A549 (cell line): ENCODE measurements at places on chromosomes 1 and 21.
A peak's percentile ranks its signal among the peaks of the same experiment; 100 is the strongest.

DNA sequence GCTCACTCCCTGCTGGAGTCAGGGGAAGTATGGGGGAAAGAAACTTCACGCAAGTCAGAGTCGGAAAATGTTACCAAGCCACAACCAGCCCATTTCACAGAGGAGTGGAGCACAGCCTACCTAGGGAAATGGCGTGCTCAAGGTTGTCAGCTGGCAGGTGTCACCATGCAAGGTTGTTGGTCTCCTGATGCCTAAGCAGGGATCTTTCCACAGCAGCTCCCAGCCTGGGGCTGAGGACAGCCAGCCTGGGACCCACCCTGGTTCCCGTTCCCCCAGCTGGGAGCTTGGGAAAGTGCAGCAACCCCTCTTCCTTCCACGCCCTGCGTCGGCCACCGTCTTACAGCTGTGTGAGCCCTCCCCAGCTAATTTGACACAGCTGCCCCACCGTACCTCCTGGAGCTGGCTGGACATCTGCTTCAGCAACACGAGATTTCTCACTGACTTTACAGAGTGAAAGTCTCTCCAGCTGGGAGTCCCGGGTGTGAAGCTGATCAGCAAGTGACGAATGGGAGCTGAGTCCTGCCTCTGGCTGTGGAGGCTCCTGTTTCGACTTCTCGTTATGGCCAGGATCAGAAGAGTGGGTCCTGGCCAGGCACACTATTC, 224.6 kb upstream of the RAB4A start:
- DNase-seq = no peak

GRCh38 chr1:51284487-51284954, 45.8 kb downstream of the TTC39A start:
- DNase-seq = peak; percentile 19

DNA sequence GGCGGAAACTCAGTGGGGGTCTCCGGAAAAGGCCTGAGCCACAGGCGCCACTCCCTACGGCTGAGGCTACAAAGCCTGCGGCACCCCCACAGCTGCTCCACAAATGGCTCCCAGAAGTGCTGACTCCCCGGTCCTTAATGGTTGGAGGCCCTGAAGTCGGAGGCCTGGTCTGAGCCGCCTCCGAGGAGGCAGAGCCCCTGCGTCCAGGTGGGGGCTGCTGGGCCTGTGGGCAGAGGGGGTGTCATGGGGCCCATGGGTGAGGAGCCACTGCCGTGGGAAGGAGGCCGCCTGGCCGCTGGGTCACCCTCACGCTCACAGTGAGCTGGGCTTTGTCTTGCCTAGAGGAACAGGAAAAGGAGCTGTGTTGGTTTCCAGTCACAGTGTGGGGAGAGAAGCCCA, 12.4 kb upstream of the COL18A1 start:
- DNase-seq = no peak

DNA sequence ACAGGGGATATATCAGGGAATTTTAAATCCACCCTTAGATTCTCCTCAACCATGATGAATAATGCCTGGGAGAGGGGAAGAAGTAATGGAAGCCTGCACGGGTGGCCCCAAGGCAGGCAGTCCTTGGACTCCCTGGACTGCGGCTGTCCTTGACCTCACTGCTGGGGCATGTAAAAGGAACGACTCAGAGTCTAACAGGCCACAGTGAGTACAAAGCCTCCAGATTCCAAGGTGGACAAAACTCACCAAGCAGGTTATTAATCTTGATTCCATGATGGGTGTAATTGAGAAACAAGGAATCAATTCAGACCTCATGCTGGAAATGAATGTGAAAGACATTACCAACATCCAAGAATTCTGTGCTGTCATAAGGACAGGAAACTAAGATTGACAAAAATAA, 13.0 kb upstream of the ARHGAP29 start:
- DNase-seq = no peak

GRCh38 chr1:1835546-1835945, 55.3 kb downstream of the GNB1 start:
- no peak for DNase-seq

DNA sequence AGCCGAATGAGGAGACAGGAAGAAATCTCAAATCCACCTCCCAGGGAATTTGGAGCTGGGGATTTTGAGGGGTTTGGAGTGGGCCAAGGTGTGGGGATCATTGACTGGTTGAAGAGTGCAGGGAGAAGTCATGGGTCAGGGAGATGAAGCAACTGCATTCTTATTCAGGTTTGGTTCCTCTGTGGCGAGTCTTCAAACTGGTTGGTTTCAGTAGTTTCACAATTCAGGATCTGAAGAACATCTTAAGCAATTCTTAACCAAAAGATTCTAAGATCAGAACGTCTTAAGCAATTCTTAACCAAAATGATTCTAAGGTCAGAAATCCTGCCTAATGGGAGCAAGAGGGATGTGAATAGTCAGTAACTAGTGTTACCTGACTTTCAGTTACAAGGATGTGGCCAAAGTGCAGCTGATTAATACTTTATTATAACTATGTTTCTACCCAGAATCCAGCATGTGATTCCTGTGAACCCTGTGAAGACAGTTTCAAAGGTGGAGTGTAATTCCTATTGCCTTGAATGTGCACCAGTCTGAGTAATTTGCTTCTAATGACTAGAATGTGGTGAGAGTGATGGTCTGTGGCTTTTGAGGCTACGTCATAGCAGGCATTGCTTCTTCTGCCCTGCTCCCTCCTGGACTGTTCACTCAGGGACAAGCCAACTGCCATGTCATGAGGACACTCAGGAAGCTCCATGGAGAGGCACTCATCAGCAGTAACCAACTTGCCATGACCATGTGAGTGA, 61.2 kb downstream of the OLFML3 start:
- DNase-seq = no peak

DNA sequence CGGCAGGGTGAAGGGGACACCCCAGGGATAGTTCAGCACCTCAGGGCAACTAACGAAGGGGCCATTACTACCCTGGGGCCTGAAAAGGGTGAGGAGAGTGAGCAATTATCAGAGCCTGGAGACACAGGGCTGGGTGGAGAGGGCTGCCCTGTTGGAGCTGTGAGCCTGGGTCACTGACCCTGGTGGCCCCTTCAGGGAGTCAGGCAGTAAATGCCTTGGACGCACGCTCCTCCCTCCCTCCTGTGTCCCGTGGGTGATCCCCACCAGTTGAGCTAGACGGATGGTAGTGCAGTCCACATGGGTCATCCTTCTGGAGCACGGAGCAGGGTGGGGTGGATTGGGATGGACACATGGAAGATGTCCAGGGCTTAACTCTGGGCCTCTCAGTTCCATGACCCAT, 305.3 kb downstream of the PTPRU start:
- DNase-seq = no peak

GRCh38 chr1:47995306-47996050, 1.7 kb downstream of the TRABD2B start:
- DNase-seq = no peak

DNA sequence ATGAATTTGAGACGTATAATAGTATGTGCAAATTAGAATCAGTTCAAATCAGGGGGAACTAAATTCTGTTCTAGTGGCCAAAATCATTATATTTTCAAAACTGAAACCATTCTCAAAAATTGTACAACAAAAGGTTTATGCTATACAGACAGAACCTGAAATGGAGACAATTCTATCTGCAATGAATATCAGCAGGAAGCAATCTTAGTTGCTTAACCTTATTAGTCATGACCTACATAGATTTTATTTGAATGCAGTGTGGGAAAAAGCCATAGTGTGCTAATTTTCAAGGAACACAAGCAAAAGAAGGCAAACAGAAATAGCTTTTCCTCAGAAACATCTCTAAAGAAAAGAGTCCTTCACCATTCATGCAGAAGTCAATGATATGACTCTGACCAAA, 6.5 kb downstream of the AK5 start:
- no peak for DNase-seq

- DNase-seq = no peak
These were observed 46.1 kb upstream of the LPAR3 start for GRCh38 chr1:84939151-84939550.

DNA sequence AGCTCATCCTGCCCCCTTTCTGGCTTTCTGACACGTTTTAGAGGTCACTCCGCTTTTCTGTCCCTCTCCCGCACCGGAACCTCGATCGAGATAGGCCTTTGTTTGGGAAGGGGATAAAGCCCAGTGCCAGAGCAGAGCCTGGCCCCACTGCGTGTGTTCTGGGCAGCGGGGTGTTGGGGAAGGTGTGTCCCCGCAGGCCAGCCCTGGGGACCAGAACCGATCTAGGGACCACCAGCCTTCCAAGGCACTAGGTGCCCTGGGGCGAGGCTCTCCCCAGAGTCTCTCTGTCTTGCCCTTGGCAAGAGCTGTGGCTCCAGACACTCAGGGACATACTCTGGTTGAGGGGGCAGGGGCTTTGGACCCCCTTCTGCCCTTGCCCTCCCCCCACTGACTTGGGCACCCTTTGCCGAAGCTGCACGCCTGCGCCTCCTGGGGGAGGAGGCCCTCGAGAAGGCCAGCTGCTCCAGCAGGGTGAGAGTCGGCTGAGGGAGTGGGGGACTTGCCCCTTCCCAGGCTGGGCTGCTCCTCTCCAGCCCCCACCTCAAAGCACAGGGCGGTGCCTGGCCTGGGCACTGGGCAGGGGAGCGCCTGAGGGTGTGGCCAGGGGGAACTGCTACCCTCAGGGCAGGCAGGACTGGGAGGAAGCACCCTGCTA, 16.4 kb downstream of the PRXL2B start:
- DNase-seq = no peak

GRCh38 chr1:151326619-151327222, 495 bp downstream of the PI4KB start:
- DNase-seq = peak; percentile 16

DNA sequence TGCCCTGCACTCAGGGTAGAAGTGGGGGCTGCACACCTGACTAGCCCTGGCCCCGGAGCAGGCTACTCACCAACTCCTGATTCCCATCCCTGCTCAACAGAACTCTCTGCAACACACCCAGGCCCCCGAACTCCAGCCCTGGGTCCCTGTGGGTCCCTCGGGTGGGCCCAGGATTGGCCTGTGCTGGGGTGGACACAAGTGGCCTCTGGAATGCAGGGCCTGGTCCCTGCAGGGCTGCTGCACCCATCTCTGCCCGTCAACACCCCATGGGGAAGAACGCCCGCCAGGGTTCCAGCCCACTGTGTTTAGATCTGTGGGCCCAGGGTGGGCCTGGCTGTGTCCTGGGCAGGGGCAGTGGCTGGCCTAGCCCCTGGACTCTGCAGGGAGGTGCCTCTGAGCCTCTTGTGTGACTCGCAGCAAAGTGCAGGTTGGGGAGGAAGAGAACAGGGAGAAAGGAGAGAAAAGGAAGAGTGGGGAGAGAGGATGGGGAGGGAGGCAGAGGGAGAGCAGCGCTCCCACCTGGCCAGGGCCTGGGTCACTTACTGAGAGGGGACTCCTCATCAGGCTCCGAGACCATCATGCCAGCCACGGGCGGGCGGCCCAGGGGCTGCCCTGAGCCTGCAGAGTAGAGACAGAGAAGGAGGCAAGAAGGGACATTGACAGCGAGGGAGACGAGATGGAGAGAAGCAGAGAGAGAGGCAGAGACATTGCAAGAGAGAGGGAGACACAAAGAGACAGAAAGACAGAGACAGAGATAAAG, 43.9 kb downstream of the HSPG2 start:
- DNase-seq = no peak

- no peak for DNase-seq
These were observed 6.9 kb downstream of the PDPN start for GRCh38 chr1:13590486-13590885.

DNA sequence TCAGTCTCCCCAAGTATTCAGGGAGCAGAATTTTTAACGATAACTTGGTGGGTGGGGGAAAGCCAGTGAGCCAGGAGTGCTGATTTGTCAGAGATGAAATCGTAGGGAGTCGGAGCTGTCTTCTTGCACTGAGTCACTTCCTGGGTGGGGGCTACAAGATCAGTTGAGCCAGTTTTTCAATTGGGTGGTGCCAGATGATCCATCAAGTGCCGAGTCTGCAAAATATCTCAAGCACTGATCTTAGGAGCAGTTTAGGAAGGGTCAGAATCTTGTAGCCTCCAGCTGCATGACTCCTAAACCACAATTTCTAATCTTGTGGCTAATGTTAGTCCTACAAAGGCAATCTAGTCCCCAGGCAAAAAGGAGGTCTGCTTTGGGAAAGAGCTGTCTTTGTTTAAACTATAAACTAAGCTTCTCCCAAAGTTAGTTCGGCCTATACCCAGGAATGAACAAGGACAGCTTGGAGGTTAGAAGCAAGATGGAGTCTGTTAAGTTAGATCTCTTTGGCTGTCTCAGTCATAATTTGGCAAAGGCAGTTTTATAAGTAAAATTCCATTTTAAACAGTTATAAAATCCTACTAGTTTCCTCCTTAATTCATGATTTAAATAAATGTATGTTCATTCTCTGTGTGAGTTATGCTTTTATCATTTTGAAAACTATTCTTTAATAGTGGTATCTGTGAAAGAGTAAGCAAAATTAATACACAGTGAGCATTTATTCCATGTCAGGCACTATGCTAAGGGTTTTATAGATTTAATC, 51.7 kb downstream of the SLC16A1 start:
- DNase-seq = no peak

DNA sequence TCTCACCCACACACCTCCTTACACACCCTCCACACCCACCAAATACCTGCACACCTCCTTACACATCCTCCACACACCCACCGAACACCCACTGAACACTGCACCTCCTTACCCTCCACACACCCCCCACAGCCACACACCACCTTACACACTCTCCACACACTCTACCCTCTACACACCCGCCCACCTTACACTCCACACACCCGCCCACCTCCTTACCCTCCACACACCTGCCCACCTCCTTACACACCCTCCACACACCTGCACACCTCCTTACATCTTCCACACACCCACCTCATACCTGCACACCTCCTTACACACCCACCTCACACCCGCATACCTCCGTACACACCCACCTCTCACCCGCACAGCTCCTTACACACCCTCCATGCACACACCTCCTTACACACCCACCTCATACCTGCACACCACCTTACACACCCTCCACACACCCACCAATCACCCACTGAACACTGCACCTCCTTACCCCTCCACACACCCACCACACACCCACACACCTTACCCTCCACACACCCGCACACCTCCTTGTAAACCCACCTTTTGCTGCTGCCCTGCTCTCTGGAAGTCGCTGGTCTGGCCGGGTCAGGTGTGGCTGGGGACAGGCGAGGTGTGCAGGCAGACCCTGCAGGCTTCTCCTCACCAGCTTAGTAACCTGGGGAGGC, 38.5 kb downstream of the COQ8A start:
- no peak for DNase-seq

DNA sequence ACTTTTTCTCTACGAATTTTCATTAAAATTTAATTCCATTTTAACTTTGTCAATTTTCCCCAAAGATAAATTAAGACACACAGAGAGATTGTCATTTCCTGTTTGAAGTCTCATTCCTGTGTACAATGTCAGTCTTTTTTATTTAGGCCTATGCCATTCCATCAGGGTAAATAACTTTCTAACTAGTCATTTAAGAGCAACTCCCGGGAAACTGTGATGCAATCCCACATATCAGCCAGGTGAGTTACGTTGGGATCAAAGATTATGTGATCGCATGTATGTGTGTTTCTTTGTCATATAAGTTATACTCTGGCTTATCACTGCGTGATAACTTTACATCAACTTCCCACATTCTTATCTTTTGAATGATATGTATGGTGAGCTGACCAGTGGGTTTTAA, 86.1 kb upstream of the S1PR1 start:
- DNase-seq = no peak

- no peak for DNase-seq
These were observed 120.2 kb upstream of the ESRRG start for GRCh38 chr1:216843409-216843808.
